ENCODE measurements at places on chromosomes 6 and 20.

GRCh38 chr6:136840276-136841001 is 18.0 kb downstream of the PEX7 start:
- DNase-seq, result no peak

- DNase-seq, result no peak
These were observed 533.4 kb downstream of the PKHD1 start for GRCh38 chr6:51554029-51554428.

DNA sequence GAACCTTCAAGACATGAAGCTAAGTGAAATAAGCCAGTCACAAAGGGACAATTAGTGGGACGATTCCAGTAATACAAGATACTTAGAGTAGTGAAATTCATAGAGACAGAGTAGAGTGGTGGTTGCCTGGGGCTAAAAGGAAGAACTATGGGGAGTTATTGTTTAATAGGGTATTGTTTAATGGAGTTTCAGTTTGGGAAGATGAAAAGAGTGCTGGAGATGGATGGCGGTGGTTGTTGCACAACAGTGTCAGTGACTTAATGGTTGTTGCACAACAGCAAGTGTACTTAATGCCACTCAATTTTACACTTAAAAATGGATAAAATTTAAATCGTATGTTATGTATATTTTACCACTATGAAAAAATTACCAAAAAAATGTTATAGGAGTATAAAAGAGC is 209.7 kb upstream of the TENT5A start:
- DNase-seq, result no peak

- no peak for DNase-seq
These were observed 16.8 kb downstream of the MAP1LC3A start for GRCh38 chr20:34575271-34575670.

GRCh38 chr6:55014321-55015088 is 159.8 kb upstream of the HCRTR2 start:
- no peak for DNase-seq

GRCh38 chr6:154139892-154140291 is 100.9 kb downstream of the OPRM1 start:
- no peak for DNase-seq

- DNase-seq, result no peak
These were observed 66.4 kb downstream of the LY86 start for GRCh38 chr6:6654599-6655575.

DNA sequence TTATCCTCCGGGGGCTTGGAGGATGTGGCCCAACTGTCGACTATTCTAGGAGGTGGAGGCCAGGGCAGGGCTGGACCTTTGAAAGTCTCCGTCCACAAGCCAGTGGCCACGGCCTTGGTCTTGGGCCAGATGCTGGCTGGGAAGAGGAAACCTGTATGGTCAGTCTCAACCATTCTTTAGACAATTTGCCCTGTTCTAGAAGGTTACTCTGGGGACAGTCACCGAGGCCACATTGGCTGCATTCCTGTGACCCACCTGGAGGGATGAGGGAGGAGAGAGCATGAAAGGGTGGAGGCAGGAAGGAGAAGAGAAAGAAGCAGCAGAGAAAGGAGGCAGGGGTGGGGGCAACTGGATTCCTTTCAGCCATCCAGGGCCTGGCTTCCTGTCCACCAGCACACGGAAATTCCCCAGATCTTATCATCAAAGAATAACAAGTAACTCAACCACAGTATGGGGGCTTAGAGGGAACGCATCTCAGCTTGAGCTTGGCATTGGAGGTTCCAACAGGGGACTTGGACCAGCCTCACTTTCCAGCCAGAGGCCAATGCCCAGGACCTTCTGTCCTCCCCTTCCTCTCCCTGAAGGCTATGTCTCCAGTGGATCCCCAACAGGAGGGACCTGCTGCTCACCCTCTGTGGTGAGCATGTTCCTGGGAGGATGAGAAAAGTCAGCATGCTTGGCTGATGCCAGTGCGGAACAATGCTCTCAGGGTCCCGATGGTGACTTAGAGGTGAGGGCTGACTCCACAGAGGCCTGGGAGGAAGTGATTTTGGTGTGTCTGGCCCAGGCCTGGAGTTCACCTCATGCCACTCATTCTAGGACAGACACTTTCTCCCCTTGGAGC is 30.4 kb downstream of the TGM2 start:
- no peak for DNase-seq

GRCh38 chr6:167665698-167666330 is 160.9 kb upstream of the AFDN start:
- DNase-seq, result no peak

GRCh38 chr20:53312957-53313356 is 280.7 kb downstream of the ZNF217 start:
- DNase-seq, result no peak

- DNase-seq, result peak; percentile 57
These were observed 167.2 kb upstream of the THEMIS start for GRCh38 chr6:128068119-128068479.

- DNase-seq, result no peak
These were observed 45.1 kb upstream of the PNRC1 start for GRCh38 chr6:89035252-89036101.

- no peak for DNase-seq
These were observed 329.1 kb upstream of the SOX4 start for GRCh38 chr6:21264288-21265033.

DNA sequence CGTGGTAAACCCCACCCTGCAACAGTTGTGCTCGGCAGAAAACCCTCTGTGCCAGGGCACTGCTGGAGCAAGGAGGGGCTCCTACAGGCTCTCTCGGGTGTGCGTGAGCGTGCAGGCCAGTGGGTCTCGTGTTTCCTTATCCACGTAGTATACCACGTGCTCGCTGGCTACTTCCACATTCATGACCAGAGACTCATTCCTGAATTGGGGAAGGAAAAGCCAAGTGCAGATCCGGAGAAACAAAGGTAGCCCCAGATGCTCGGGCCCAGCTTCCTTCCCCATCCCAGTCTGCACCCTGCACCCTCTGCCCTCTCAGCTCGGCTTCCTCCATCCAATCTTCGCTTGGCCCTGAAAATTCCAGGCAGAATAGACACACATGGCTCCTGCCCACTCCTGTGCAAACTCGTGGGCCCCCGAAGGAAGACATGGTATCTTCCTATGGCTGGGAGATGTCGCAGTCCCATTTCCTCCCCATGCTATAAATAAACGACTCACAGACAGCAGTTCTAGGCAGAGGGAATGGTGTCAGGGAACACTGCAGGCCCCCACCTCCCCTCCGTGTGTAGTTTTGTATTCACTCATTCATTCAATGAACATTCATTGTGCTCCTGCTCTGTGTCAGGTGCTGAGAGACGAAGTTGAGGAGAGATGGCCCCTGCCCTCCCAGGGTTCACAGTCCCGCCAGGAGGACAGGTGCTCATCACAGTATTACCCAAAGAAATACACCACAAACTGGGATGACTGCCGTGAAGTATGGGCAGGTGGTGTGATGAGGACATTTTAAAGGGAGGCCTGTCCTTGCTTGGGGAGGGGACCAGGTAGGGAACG is 29.6 kb downstream of the NPEPL1 start:
- DNase-seq, result no peak

DNA sequence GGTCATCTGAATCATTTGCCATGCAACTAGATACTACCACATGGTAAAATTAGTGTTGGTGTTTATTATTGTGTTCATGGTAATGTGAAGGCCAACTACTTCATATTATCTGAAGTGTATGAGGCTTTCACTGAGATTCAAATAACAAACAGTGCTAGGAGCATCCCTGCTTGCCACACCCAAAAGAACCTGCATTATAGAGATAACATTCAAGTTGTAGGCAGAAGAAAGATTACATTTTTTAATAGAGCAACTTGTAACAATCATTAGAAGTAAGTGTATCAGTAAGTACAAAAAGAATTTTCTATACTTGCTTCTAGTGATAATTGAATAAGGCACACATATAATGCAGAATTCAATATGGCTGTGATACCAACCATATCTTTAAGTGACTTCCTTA is 49.8 kb downstream of the BCKDHB start:
- no peak for DNase-seq

DNA sequence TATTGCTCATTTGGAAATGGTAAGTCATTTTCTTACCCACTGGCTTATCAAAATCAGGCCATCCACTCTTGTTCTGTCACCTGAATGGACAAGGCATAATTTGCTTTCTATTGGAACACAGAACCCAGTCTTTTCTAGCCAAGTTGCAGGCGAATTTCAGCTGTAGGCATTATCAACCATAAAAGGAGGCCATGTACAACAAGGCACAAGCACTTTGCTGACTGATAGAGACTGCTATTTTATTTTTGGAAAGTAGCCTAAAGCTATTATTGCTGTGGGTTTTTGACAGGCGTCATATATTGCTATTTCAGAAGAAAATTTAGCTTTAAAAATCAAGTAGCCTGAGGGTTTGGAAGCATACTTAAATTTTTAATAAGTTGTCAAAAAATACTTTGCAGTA is 344.2 kb downstream of the HDGFL1 start:
- DNase-seq, result no peak

DNA sequence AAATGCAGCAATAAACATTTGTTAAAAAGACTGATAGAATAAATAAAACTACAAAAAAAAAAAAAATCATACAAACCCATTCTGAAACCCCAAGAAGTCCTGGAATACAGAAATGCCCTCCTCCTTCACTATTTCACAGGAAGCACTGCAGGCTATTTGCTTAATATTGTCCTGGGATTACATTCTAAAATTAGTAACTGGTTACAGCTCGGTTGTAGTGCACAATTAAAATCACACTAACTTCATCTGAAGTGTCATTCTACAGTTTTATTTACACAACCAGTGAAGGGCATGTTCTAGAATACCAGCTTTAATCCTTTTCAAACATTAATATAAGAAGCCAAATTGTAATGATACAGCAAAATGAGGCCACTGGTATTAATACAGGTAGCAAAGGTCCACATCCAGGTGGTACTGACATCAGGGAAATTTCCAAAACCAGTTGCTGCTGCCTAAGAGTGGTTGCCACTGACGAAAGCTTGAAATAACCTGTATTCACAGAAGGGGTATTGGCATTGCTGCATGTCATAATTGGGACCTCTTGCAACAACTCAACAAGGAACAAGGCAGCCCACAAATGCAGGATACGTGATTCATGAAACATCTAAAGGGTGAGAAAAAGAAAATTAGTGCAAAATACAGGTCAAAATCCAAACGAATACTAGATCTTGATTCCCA is 26.9 kb downstream of the AKIRIN2 start:
- no peak for DNase-seq

- no peak for DNase-seq
These were observed 66.8 kb upstream of the RSPO3 start for GRCh38 chr6:127051571-127052260.

DNA sequence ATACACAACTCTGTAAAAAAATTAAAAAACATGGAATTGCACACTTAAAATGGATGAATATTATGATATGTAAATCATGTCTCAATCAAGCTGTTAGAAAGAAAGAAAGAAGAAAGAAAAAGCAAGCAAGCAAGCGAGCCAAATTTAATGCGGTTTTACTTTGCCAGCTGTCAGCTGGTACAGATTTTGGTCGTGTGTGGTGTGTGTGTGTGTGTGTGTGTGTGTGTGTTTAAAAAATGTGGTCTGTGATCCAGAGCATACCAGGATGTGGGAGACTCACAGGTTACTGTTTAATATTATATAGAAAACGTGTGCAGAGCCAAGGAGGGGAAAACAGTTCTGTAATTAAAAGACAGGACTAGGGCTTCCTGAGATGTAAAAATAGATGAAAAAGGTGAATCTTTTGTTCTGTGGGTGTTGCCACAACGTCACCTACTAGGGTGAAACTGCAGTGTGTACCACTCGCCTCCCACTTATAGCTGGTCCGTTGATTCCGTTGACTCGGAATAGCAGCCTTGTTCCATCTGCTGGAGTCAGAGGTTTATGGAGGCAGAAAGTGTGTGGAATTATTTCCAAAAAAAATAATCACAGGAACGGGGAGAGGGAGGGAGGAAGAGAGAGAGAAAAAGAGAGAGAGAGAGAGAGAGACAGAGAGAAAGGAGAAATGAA is 197.7 kb downstream of the BCAS1 start:
- DNase-seq, result peak; percentile 35

DNA sequence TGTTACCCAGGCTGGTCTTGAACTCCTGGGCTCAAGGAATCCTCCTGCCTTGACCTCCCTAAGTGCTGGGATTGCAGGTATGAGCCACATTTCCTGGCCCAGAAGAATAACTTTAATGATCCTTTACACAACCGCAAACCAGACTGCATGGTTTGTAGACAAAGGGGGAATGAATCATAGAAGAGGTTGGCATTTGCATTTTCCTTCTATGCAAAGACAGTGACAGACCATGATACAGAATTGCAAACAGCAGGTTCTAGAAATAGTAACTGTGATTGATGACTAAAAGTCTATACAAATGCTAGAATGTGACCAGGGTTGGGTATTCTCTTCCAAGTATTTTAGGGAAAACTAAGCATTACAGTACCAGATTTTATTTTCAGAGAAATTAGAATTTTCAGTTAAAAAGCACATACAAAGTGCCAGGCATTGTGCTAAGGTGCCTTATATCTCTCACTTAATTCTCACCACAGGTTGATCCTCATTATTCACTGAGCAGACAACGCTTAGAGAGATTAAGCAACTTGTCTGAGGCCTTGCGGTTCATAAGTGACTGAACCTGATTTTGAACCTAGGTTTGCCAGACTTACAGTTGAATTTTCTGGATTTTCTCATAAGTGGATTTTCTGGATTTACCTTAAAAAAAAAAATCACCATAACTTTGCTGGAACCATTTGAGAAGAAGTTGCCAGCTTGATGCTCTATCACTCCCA is 146.6 kb downstream of the ZFAND3 start:
- no peak for DNase-seq

- DNase-seq, result no peak
These were observed 30.9 kb downstream of the TMEM200A start for GRCh38 chr6:130396722-130397121.

- no peak for DNase-seq
These were observed 149.7 kb upstream of the TNFAIP3 start for GRCh38 chr6:137717074-137718073.

- DNase-seq, result no peak
These were observed 133.9 kb upstream of the NEDD9 start for GRCh38 chr6:11366183-11366933.

DNA sequence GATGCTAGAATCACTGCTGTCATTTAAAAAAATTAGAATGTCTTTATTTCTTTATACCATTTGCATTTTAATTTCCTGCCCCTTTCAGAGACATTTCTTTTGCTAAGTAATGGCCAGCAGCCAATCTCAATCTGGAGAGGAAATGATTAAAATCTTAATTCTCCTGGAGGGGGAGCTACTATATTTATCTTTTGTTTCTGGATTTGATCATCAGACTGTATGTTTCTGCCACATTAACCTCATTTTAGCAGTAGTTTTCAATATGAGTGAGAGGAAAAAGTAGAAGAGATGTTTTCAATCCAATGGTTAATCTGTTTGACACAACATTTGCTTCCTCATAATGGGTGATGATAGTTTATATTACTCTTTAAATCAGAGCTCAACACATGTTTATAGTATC is 138.0 kb downstream of the FUT9 start:
- DNase-seq, result no peak

All from DMS 273 treated with DMSO at 0.1 percent for 48 hours (cell line).